ENCODE measurements at places on chromosomes 16 and 17. TPM values are rescaled to one million over a fixed set of nuclear protein-coding genes. Genes with fewer than 3 reads are reported as not detected.

GRCh38 chr17:49290690-49291359 is 60.2 kb upstream of the PHOSPHO1 start:
- H3K4me3 ChIP-seq: no peak overlapping the region
- peak; percentile 33 for DNase-seq
- peaks cover 4% of the 10 kb centered on the region for H3K27me3 ChIP-seq
- H3K4me1 ChIP-seq: 0 out of 2 replicates have a peak, but pooled peaks cover 6% of the 10 kb centered on the region

GRCh38 chr17:15454346-15454745 is 13.1 kb downstream of the CDRT4 start:
- no peak overlapping the region for H3K27ac ChIP-seq
- peaks cover 26% of the 10 kb centered on the region for H3K4me1 ChIP-seq
- no peak overlapping the region for H3K4me3 ChIP-seq
- no peak for DNase-seq

- no peak for DNase-seq
- H3K27me3 ChIP-seq: no peaks in the 10 kb centered on the region
- no peaks in the 10 kb centered on the region for H3K4me1 ChIP-seq
- H3K27ac ChIP-seq: no peak overlapping the region
- no peak overlapping the region for H3K4me3 ChIP-seq
Observed at GRCh38 chr16:60299241-60299776, 1565.2 kb upstream of the GOT2 start.

DNA sequence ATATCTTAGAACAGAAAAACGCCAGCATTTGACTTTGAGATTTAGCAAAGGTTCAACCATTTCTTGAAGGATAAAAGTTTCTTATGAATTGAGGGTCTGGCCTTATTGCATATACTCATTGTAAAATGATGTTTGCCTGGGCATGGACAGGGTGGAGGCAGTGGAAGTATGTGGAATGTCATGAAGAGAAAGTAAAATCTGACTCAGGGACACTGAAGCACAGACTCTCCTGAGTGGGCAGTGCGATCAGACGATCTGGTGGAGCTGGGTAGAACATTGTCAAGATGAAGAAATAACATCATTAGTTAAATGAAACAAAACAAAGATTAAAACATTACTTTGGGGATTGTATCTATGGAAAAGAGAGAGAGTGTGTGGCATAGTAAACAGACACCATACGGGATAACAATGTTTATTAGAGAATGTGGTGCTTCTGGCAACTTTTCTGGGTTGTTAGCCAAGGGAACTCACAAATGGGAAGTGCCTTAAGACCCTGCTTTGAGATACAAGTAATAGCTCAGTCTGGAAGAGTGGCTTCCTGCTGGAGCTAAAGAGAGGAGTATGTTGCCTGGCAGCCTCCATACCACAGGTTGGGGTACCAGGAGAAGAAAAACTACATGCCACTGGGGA is 4.4 kb downstream of the MAP3K3 start:
- no peak for DNase-seq
- peaks cover 37% of the 10 kb centered on the region for H3K4me1 ChIP-seq
- peak overlapping the region; percentile 74 for H3K4me3 ChIP-seq
- H3K27ac ChIP-seq: peak overlapping the region; percentile 65

DNA sequence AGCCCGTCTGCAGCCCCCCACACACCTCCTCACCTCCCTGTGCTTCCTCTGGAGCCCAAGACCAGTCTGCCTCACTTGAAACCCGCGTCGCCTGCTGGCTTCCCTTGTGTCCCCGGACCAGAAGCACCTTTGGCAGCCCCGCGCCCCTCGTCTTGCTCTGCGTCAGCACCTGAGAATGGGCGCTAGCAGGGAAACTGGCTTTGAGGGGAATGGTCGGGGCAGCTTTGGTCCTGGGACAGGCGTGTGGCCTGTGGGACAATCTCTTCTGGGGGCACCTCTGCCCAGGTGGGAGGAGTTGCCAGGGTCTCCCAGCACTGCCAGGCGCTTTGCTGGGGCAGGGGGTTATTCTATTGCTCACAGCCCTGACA is 3.6 kb upstream of the MAFG start:
- no peaks in the 10 kb centered on the region for H3K27me3 ChIP-seq
- DNase-seq: no peak
- H3K4me1 ChIP-seq: peaks cover 11% of the 10 kb centered on the region
- H3K36me3 ChIP-seq: no peaks in the 10 kb centered on the region

GRCh38 chr17:82297714-82298537 is 19.5 kb downstream of the CD7 start:
- DNase-seq: peak; percentile 89
- peaks cover 49% of the 10 kb centered on the region for H3K4me1 ChIP-seq
- peak overlapping the region; percentile 90 for H3K4me3 ChIP-seq
- peak overlapping the region; percentile 99 for H3K27ac ChIP-seq
- no peaks in the 10 kb centered on the region for H3K36me3 ChIP-seq
- H3K27me3 ChIP-seq: peaks cover 3% of the 10 kb centered on the region

DNA sequence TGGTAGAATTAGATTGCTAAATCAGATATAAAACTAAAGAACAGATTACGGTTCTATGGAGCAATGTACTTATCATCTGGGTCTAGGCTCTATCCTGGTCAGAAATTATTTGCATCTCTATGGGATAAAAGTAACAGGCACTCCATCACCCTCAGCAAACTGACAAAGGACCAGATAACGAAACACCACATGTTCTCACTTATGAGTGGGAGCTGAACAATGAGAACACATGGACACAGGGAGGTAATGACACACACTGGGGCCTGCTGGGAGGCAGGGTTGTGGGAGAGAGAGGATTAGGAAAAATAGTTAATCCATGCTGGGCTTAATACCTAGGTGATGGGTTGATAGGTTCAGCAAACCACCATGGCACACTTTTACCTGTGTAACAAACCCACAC is 61.9 kb downstream of the MPHOSPH6 start:
- no peak for DNase-seq
- H3K27ac ChIP-seq: no peak overlapping the region
- H3K36me3 ChIP-seq: no peaks in the 10 kb centered on the region
- H3K4me1 ChIP-seq: no peaks in the 10 kb centered on the region

DNA sequence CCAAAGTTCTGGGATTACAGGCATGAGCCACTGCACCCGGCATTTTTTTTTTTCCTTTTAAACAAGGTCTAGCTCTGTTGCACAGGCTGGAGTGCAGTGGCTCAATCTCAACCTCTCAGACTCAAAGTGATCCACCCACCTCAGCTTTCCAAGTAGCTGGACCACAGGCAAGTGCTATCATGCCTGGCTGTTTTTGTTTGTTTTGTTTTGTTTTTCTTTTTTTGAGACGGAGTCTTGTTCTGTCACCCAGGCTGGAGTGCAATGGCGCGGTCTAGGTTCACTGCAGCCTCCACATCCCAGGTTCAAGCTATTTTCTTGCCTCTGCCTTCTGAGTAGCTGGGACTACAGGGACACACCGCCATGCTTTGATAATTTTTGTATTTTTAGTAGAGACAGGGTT is 19.1 kb upstream of the ZC3H7A start:
- no peaks in the 10 kb centered on the region for H3K36me3 ChIP-seq
- peaks cover 12% of the 10 kb centered on the region for H3K27me3 ChIP-seq
- H3K4me3 ChIP-seq: no peak overlapping the region
- no peak for DNase-seq
- no peak overlapping the region for H3K27ac ChIP-seq
- H3K4me1 ChIP-seq: no peaks in the 10 kb centered on the region

DNA sequence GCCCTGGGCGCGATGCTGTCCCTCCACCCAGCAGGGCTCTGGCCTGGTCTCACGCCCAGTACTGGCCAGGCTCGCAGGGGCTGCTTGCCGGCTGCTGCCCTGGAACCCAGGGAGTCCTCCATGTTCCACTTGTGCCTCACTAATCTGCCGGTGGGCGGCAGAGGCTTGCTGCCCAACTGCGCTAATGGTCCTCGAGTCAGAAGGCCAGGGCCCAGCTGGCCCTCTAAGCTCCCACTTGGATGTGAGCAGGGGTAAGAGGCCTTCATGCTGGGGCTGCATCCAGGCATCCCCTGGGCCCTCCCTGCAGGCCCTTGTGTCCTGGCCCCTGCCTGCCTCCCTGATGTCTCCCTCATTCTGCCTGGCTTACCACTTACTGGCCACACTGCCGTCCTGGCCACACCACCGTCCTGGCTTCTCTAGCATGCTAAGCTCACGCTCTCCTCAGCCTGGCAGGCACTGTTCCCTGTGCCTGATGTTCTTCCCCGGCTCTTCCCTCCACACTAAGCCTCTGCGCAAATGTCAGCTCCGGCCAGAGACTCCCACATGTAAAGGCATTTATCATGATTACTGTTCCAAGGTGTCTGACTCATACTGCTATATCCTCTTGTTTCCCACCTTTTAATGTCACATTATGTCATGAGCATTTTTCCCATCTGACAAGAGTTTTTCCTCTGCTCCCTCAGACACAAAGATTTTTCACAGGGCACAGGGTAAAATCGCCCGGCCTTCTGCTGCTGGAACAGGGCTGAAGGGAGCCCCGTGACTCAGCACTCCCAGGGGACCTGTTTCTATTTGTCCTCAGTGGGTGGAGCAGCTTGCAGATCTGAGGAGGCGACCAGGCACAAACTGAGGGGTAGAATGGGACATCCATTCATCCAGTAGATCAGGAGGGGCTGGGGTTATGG is 15.9 kb downstream of the B9D1 start:
- H3K36me3 ChIP-seq: no peaks in the 10 kb centered on the region
- H3K27ac ChIP-seq: peak overlapping the region; percentile 92
- peaks cover 2% of the 10 kb centered on the region for H3K27me3 ChIP-seq

DNA sequence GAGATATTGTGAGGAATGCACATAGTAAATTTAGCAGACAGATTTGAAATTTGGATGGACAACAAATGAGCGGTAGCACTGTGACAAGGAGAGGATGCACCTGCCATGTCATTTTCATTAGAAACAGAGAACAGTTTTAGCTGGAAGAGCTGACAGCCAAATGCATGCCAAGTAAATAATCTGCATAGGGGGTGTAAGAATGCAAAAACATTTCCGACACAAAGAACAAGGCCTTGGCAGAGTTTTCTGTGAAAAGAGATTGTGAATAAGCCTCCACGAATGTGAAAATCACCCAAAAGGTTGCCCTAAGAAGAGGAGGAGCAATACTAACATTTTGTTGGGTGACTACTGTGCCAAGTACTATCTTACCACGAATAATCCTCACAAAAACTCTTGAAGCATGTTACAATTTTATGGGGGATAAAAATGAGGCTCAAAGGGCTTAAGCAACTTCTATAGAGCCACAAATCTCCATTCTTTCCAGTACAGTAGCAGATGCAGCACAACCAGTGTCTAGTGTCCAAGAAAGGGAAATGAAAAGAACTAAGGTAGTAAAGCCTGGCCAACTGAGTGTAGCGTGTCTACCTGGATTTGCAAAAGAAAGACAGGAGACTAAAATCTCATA is 28.3 kb downstream of the TMEM100 start:
- H3K4me1 ChIP-seq: no peaks in the 10 kb centered on the region
- no peak overlapping the region for H3K27ac ChIP-seq
- H3K36me3 ChIP-seq: no peaks in the 10 kb centered on the region

- peak overlapping the region; percentile 87 for H3K4me3 ChIP-seq
- no peak overlapping the region for H3K27ac ChIP-seq
- H3K27me3 ChIP-seq: peaks cover 23% of the 10 kb centered on the region
- no peaks in the 10 kb centered on the region for H3K36me3 ChIP-seq
- DNase-seq: no peak
Observed at GRCh38 chr17:39618956-39619785, 7.6 kb upstream of the PPP1R1B start.

DNA sequence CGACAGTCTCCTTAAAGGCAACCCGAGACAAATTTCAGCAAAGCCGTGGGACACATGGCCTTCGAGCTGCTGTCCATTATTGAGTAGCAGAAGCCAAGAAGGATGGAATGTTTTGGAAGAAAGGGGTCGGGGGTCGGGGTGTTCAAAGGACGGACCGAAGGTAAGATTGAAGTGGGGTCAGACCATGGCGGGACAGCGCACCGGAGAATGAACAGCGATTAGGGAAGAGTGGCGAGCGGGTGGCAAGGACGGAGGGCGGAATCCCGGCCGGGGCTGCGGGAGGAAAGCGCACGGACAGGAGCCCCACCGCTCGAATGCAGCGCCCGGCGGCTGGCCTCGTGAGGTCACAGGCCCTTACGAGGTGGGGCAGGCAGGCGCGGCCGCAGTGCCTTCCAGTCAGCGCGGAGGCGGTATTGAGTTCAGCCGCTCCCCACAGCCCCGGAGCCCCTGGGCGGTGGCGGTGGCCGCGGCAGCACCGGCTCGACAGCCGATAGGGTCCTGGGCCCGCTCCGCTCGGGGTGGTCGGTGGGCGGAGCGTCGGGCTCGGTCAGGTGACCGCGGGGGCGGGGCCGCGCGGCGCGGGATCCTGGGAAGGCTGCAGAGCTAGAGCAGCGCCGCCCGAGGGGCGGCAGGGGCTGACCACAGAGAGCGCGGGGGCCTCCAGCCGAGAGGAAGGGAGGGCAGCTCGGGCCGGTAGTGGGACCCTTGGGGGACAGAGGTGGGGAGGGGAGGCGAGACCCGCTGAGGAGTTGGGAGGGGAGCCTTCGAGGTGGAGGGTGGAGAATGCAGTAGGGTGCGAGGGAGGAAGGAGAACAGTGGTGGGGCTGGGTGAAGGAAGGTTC is at the start of gene EFCAB13:
TSS of gene EFCAB13 (plus strand) at position 574 of the 842 bp plus-strand sequence. CDS start 4,399 bp downstream, outside the sequence.
- no peaks in the 10 kb centered on the region for H3K27me3 ChIP-seq
- peaks cover 6% of the 10 kb centered on the region for H3K36me3 ChIP-seq
- H3K27ac ChIP-seq: peak within 1 kb of the TSS; percentile 91
- peak within 1 kb of the TSS; percentile 97 for H3K4me3 ChIP-seq
- peak; percentile 48 for DNase-seq

DNA sequence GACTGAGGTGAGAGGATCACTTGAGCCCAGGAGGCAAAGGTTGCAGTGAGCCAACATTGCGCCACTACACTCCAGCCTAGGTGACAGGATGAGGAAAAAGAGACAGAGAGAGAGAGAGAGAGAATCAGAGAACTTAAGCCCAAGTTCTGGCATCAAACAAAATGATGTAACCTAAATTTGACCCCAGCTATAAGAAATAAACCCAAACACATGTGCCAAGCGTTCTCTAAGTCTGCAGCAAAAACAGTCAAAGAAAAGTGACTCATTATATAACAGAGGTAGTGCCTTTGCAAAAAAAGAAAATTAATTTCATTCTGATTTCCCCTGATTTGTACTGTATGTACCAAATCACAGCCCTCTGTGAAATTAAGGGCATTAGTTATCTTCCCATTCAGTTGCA is 89.5 kb downstream of the CDH11 start:
- peaks cover 30% of the 10 kb centered on the region for H3K36me3 ChIP-seq
- peaks cover under 1% of the 10 kb centered on the region for H3K27me3 ChIP-seq
- no peak overlapping the region for H3K4me3 ChIP-seq
- DNase-seq: no peak

DNA sequence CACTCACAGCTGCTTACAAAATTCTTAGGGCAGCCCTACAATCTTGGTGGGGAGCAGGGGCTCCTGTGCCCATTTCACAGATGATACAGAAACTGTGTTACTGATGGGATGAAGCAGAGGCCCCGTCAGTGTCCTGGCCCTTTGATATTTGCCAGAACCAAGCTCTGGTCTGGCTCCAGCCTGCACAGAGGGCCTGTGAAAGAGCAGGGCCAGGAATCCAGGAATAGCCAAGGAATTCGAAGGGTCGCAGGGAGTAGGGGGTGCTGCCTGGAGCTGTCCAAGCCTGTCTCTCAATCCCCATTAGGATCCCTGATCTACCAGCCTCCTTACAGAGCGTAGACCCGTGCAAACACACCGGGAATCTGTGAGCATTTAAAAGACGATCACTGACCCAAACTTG is 86.3 kb upstream of the RCVRN start:
- peaks cover 3% of the 10 kb centered on the region for H3K27me3 ChIP-seq
- no peak overlapping the region for H3K27ac ChIP-seq
- DNase-seq: no peak
- no peaks in the 10 kb centered on the region for H3K36me3 ChIP-seq
- no peak overlapping the region for H3K4me3 ChIP-seq

Gene TMC8
- total RNA-seq: not detected

Gene SEC14L5
- not detected for total RNA-seq

Gene DNAI2
- total RNA-seq: not detected

Gene METTL22
- total RNA-seq: 34.7 TPM

Gene EPN3
- not detected for total RNA-seq

Gene RAC3
- total RNA-seq: 7.3 TPM

Gene RPL13
- 1,738 TPM for total RNA-seq

Gene AOC2
- 0.66 TPM for total RNA-seq

Gene KRTAP4-1
- not detected for total RNA-seq

All from HFFc6 (cell line).